OCI-M1 (cell line): ENCODE measurements at places on chromosomes 13 and 19.
A peak's percentile ranks its signal among the peaks of the same experiment; 100 is the strongest.

- DNase-seq, result no peak
Observed at GRCh38 chr13:41178040-41178439, 16.3 kb downstream of the KBTBD7 start.

DNA sequence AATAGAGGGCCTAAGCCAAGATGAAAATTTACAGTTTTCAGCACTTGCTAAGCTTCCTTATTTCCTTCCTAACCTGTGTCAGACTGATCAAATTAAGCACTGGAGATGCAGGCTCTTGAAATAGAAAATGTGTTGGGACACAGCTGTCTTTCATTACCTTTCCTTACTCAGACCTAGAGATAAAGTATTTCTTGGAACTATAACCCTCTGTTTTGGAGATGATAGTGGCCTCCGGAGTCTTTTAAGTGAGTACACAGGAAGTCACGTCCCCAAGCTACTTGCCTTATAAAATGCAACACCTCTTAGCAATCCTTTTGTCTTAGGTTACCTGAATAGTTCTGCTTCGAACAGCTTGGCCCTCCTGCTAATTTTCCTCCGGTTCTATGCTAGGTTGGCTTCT, 12.4 kb upstream of the AKAP11 start:
- peak; percentile 78 for DNase-seq

DNA sequence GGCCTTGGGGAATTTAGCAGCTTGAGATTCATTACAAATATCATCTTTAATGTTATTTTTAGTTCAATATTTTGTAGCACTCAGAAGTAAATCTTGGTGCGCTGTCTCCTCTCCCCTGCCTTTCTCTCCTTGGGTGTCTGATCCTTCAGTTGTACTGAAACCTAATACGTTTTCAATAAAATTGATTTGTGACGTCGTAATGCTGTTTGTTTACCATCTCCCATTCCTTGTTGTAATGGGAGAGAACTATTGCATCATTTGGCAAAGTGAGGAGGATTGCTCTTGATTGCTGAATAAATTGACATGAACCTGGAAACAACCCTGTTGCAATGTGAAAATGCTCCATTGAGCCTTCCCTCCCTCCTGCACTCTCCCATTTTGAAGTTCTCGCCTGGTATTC, 43.2 kb upstream of the TSHZ3 start:
- no peak for DNase-seq

DNA sequence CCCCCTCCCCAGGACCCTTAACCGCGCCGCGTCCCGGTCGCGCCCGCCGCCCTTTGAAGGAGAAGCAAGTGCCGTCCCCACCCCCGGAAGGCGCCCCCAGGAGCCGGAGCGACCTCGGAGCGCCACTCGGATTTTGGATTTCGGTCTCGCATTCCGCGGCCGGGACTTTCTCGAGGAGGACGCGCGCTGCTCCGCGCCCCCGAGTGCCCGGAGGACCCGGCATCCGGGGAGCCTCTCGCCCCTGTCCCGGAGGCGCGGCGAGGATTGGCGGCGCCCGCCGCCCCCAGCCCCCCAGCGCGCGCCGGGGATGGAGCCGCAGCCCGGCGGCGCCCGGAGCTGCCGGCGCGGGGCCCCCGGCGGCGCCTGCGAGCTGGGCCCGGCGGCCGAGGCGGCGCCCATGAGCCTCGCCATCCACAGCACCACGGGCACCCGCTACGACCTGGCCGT, 1.6 kb downstream of the MIDN start:
- DNase-seq, result no peak

- no peak for DNase-seq
Observed at GRCh38 chr19:9914001-9914314, 22.4 kb downstream of the OLFM2 start.

- DNase-seq, result no peak
Observed at GRCh38 chr13:46899801-46900200, 2.9 kb upstream of the HTR2A start.

- no peak for DNase-seq
Observed at GRCh38 chr13:82627183-82627582, 1255.1 kb downstream of the SLITRK1 start.

DNA sequence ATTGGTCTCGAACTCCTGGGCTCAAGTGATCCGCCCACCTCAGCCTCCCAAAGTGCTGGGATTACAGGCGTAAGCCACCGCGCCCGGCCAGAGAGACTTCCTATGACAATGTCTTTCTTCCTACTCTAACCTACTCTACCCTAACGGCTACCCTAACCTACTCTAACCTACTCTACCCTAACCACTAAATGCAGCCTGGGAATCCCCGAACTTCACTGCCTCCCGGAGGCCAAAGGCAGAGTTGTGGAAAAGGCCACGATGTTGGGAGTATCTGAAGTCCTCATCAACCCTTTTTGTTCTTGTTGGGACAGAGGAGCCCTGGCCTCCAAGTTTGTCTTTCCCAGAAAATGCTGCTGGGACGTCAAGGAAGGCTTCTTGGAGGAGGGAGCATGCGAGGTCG, 967 bp upstream of the NR2C2AP start:
- DNase-seq, result no peak

GRCh38 chr13:42985312-42986175, 6.5 kb downstream of the EPSTI1 start:
- DNase-seq, result no peak

DNA sequence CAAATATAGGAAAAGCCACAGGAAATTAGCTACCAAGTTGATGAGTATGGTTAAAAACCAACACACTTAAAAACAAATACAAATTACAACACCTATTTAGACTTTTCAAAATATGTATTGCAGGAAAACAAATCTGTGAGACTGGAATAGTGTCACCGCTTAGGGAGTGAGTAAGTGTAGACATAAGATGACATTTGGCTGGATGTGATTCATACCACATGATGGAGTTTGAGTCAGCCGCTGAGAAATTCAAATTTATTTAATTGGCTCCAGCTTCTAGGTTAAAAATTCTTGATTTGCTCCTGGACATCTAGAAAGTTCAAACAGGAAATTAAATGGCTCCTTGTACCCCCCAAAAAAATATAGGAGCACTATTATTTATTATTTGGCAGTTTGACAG, 531.7 kb downstream of the SLITRK1 start:
- no peak for DNase-seq

DNA sequence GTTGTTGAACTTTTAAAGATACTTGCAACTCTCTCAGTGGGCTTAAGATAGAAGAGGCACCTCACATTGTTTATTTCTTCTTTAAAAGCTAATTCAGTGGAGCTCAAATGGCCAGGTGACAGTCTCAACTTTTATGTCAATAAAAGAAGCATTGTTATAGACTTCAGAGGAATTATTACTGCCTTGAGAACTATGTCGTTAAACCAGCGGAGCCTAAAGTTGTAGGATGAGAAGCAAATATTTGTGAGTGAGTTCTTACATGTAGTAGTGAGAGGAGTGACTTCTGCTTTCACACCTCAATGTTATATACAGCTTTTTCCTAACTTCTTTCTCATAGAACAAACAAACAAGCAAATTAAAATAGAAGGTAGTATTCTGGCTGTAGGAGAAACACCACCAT, 31.2 kb upstream of the DGKH start:
- DNase-seq, result no peak

- peak; percentile 47 for DNase-seq
Observed at GRCh38 chr13:29707876-29708543, 112.5 kb upstream of the SLC7A1 start.

DNA sequence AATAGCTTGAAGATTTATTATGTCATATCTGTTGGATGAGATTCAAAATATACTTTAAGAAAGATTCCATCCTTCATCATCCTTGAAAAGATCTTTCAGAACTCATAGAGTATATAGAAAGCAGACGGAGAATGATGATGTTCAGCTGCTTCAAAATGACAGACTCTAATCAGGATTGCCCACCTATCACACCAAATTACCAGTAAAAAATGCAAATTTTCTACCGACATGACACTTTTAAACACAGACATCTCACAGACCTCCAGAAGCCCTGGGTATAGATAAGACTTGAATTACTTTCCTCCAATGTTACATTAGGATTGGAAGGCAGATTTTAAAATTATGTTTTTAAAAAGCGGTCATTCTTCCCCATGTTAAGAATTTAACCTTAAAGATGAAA, 235.5 kb downstream of the GPC6 start:
- no peak for DNase-seq

DNA sequence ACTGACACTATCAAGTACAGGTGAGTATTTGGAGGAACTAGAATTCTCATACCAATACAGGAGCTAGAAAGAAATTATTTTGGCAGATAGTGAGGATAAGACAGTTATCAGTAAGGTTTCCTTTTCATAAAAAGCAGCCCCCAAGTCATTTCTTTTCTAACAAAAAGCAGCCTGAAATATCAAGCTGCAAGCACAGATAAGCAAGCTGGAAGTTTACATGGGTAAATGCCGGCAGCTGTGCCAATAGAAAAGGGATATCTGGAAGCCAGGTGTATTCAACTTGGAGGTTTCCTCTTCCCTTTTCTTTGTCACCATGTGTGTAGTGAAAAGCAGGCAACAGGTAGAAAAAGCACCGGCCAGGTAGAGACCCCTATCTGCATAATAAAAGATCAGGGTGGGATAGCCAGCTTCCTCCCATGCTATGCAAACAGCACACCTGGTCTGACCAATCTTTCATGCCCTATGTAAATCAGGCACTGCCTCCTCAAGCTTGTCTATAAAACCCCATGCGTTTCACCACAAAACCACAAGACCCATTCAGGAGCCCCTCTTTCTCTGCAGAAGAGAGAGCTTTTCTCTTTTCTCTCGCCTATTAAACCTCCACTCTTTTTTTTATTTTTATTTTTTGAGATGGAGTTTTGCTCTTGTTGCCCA, 22.9 kb downstream of the CYP4F2 start:
- DNase-seq, result peak; percentile 11

- DNase-seq, result no peak
Observed at GRCh38 chr13:83056269-83056668, 826.0 kb downstream of the SLITRK1 start.

GRCh38 chr19:49431330-49431749, 6.2 kb downstream of the GFY start:
- no peak for DNase-seq

- no peak for DNase-seq
Observed at GRCh38 chr13:113119822-113120189, 2.8 kb upstream of the F10 start.

- DNase-seq, result no peak
Observed at GRCh38 chr13:111256458-111256857, 64.0 kb upstream of the TEX29 start.

GRCh38 chr13:26664876-26665275, 95.7 kb downstream of the GPR12 start:
- no peak for DNase-seq

- DNase-seq, result peak; percentile 98
Observed at GRCh38 chr19:12564016-12564664, 12.9 kb upstream of the ZNF564 start.

DNA sequence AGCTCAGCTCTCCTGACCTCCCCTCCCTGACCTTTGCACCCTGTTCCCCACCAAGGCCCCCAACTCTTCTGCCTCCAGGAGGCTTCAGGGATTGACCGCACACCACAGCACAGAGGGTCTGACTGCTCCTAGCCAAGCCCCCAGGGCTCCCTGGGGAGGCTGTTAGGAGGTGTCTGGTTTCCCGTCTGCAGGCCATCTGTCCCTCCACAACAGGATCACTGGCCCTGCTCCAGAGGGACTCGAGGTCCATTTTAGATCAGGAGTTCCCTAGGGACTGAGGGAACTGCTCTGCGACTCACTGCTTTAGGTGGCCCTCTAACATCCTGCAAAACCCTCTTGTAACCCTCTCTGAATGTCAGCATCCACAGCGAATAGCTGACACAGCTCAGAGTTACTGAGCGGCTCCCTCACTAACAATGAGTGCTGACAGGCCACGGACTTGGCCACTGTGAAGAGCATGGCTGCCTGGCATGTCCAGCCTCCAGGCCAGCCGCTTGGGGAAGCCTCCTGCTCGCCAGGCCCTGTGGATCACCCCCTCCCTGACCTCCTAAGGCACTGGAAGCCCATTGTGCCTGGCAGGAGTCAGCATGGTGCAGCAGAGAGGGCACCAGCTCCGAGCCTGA, 17.7 kb downstream of the GRIK5 start:
- no peak for DNase-seq

DNA sequence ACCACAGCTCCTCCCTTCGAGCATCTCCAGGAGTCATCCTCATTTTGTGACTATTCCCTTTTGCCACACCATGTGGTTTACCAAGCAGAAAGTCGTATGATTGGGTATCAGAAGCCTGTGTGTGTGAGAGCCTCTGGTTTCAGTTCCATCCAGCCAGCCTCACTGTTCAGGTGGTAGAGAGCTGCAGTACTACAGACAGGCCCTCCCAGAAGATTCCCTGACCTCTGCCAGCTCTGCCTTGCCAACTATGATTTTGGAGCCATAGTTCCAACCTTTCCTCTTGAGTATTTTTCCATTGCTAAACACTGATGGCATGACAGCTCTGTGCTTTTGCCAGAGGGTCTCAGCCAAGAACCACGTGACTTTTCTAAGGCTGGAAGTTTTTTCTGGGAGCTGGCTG, 82.5 kb downstream of the DHRS12 start:
- DNase-seq, result no peak

DNA sequence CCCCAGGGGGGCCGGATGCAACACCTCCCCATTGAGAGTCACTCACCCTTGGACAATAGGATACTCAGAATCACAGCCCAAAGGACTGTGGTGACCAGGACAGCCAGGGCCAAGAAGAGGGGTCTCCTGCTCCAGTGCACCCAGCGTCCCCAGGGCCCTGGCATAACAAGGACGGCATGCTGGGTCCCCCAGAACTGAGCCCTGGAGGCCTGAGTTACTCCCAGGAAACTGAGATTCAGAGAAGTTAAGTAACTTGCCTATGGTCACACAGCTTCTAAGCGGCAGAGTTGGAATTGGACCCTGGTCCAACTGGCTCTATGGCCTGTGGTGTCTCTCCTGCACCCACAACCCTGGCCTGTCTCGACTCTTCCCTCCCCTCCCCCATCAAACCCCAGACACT, 295 bp downstream of the CLEC4G start:
- DNase-seq, result no peak

DNA sequence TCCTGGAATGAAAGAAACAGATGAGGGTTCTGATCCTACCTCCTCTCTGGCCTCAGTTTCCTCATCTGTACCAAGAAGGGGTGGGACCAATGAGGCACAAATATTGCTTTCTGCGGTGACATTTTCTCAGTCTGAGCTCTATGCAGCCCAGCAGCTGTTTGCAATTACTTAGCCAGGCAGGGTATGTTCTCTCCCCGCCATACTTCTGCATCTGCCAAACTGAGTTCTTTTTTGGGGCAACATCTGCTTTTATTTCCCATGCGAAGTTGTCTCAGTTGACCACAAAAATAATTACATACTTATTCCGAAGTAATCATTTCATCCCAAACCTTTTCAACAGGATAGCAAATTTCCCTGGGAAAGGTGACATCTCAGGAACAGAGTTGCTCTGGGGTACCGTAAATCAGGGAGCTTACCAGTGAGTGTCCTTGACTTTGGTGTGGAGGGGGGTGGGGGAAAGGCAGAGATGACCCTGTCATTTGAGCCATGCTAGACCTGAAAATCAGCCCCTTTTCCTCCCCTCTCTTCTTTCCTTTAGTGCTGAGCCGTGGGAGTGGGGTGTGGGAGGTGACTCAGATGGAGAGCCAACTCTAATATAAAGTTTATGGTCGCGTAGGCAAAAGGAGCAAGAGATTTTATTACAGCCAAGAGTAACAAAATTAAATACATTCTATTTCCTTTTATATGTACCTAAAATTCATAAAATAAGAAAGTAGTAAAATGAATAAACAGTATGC, 165.7 kb upstream of the KL start:
- DNase-seq, result no peak
